ENCODE measurements at places on chromosomes 5 and 9. TPM values are rescaled to one million over a fixed set of nuclear protein-coding genes. Genes with fewer than 3 reads are reported as not detected.

DNA sequence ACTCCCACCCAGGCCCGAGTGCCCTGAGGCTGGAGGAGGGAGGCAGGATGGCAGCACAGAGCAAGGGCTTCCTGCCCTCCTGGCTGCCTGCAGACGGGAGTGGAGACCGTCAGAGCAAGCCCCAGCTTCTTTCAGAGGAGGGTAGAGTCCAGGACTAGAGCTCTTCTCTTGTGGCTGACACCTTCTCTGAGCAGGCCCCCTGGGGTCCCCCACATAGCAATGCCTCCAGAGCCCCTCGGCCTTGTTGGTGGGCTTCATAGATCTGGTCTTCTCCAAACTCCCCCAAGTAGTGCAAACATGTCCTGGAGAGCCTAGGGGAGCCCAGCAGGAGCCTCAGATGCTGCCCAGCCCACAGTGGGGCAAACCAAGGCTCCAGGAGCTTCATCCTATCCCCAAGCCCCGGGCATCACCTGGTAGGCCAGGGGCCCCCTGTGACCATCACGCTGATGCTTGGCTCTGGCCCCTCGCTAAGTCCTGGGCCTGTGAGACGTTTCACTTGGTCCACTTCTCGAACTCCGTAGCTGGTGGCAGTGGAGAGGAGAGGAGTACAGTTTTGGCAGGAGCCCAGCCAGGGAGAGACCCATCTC is 2.0 kb downstream of the MZB1 start:
- DNase-seq: no peak
- no peak overlapping the region for H3K4me3 ChIP-seq
- H3K4me1 ChIP-seq: peaks cover 50% of the 10 kb centered on the region
- H3K36me3 ChIP-seq: no peaks in the 10 kb centered on the region
- H3K27ac ChIP-seq: no peak overlapping the region

- no peaks in the 10 kb centered on the region for H3K4me1 ChIP-seq
- H3K27ac ChIP-seq: no peak overlapping the region
- H3K27me3 ChIP-seq: no peaks in the 10 kb centered on the region
- H3K4me3 ChIP-seq: no peak overlapping the region
- no peaks in the 10 kb centered on the region for H3K36me3 ChIP-seq
Observed at GRCh38 chr5:63495225-63495624, 467.0 kb downstream of the HTR1A start.

GRCh38 chr9:123361086-123361730 is 5.2 kb downstream of the CRB2 start:
- H3K4me1 ChIP-seq: peaks cover 19% of the 10 kb centered on the region
- H3K27me3 ChIP-seq: no peaks in the 10 kb centered on the region
- no peak for DNase-seq
- H3K27ac ChIP-seq: no peak overlapping the region
- no peak overlapping the region for H3K4me3 ChIP-seq

Gene ARHGEF39
- total RNA-seq: not detected

Gene GPRIN1
- 0.41 TPM for total RNA-seq

Measured in CD4-positive, alpha-beta memory T cell (primary cell).